ENCODE measurements at places on chromosomes 5 and 9. TPM values are rescaled to one million over a fixed set of nuclear protein-coding genes. Genes with fewer than 3 reads are reported as not detected.

FGD3 gene
- total RNA-seq = 59.8 TPM

ZNF354C gene
- 3.2 TPM for total RNA-seq

N4BP3 gene
- 5.1 TPM for total RNA-seq

RMRP gene
- total RNA-seq = 38,740 TPM

LCN9 gene
- not detected for total RNA-seq

FAM221B gene
- not detected for total RNA-seq

INSL6 gene
- not detected for total RNA-seq

PCDHGB1 gene
- 0.27 TPM for total RNA-seq

AQP3 gene
- total RNA-seq = 1.6 TPM

PCDH12 gene
- 0.54 TPM for total RNA-seq

PTAR1 gene
- 54.4 TPM for total RNA-seq
